Karpas-422 (cell line): ENCODE measurements at places on chromosomes 7 and 10.
A peak's percentile ranks its signal among the peaks of the same experiment; 100 is the strongest.

GRCh38 chr7:113349339-113349738, 231.0 kb upstream of the SMIM30 start:
- no peaks in the 10 kb centered on the region for H3K27me3 ChIP-seq
- no peak overlapping the region for H3K4me3 ChIP-seq
- H3K27ac ChIP-seq = no peak overlapping the region
- no peaks in the 10 kb centered on the region for H3K36me3 ChIP-seq
- H3K4me1 ChIP-seq = no peaks in the 10 kb centered on the region

DNA sequence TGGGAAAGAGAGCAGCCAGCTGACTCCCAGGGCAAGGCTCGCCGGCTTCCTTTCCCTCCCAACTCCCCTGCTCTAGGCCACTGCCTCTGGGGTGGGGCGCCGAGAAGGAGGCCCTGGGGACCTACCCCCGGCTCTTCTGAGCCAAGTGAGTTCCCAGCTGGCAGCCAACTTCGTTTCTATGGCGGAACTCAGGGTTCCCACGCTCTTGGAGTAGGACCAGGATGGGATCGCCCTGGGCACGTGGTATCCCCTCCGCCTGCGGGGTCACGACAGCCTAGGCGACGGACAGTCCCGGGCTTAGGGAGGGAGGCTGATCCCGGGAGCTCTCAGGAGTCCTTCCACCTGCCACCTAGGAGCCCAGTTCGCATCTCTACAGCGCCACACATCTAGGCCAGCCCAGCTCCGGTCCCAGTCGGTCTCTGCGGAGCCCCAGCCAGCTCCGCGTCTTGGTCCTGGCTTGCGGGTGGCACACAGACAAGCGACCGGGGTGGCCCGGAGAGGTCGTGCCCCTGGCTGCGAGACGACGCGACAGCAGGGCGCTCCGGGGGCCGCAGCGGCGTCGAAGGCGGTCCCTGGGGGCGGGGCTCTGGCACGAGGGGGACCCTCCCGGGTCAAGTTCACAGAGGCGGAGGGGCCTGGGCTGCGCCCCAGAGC, 20.5 kb upstream of the GATA3 start:
- H3K27me3 ChIP-seq = no peaks in the 10 kb centered on the region
- no peak overlapping the region for H3K27ac ChIP-seq
- H3K4me1 ChIP-seq = no peaks in the 10 kb centered on the region
- no peak overlapping the region for H3K4me3 ChIP-seq

GRCh38 chr10:92914478-92915325, 66.4 kb downstream of the EXOC6 start:
- peaks cover 4% of the 10 kb centered on the region for H3K4me1 ChIP-seq
- H3K36me3 ChIP-seq = no peaks in the 10 kb centered on the region
- H3K27ac ChIP-seq = no peak overlapping the region
- H3K4me3 ChIP-seq = no peak overlapping the region
- peak; percentile 80 for DNase-seq

DNA sequence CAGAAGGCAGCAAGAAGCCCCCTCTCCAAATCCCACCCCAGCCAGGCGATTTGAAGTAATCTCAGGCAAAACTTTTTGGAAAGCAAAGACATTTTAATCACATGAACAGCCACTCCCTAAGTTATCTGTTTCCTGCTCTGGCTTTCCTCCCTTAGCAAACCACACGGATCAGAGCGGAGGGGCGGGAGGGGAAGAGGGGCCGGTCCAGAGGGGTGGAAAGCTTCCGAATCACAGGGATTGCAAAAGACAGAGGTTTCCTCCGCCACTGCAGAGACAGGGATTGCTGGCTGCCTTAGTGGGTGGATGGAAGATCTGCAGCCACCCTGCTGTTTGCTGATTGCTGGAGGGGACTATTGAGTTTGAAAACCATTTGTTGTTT, 41.2 kb downstream of the ZCCHC24 start:
- H3K27me3 ChIP-seq = no peaks in the 10 kb centered on the region
- H3K27ac ChIP-seq = no peak overlapping the region
- H3K36me3 ChIP-seq = no peaks in the 10 kb centered on the region
- DNase-seq = no peak
- H3K4me3 ChIP-seq = no peak overlapping the region

GRCh38 chr10:37710831-37711616, 146.4 kb downstream of the ZNF248 start:
- H3K27me3 ChIP-seq = no peaks in the 10 kb centered on the region
- DNase-seq = no peak
- no peak overlapping the region for H3K27ac ChIP-seq
- no peaks in the 10 kb centered on the region for H3K36me3 ChIP-seq
- no peaks in the 10 kb centered on the region for H3K4me1 ChIP-seq
- H3K4me3 ChIP-seq = no peak overlapping the region

- no peaks in the 10 kb centered on the region for H3K36me3 ChIP-seq
- no peak overlapping the region for H3K4me3 ChIP-seq
- H3K4me1 ChIP-seq = no peaks in the 10 kb centered on the region
- H3K27ac ChIP-seq = no peak overlapping the region
- no peaks in the 10 kb centered on the region for H3K27me3 ChIP-seq
These were observed 36.7 kb downstream of the DNAH11 start for GRCh38 chr7:21579341-21580072.

GRCh38 chr7:102080019-102080433, 206.6 kb upstream of the SH2B2 start:
- DNase-seq = no peak
- peaks cover 30% of the 10 kb centered on the region for H3K36me3 ChIP-seq
- no peaks in the 10 kb centered on the region for H3K4me1 ChIP-seq
- H3K27ac ChIP-seq = no peak overlapping the region
- no peaks in the 10 kb centered on the region for H3K27me3 ChIP-seq
- H3K4me3 ChIP-seq = no peak overlapping the region

- H3K4me1 ChIP-seq = no peaks in the 10 kb centered on the region
- DNase-seq = no peak
- peaks cover 68% of the 10 kb centered on the region for H3K36me3 ChIP-seq
- no peaks in the 10 kb centered on the region for H3K27me3 ChIP-seq
- H3K4me3 ChIP-seq = no peak overlapping the region
These were observed 167.0 kb downstream of the SFMBT2 start for GRCh38 chr10:7243873-7244272.

DNA sequence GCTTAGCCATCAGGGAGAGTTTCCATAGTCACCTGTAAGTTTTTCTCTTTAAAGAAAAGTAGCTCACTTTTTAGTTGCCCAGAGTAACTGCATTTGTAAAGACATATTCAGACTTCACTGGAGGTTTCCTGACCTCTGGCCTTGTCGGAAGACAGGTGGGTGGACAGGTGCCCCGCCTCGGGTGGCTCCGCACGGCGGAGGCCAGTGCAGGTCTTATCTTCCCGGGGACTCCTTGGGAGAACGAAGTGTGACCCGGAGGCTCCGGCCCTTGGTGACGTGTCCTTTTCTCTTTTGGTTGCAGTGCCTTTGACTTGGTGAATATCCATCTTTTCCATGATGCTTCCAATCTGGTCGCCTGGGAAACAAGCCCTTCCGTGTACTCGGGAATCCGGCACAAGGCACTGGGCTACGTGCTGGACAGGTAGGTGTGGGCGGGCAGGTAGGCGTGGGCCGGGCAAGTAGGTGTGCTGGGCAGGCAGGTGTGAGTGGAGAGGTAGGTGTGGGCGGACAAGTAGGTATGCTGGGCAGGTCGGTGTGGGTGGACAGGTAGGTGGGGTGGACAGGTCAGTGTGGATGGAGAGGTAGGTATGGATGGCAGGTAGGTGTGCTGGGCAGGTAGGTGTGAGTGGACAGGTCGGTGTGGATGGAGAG, 75.8 kb downstream of the NKX6-2 start:
- no peak overlapping the region for H3K27ac ChIP-seq
- DNase-seq = no peak
- no peaks in the 10 kb centered on the region for H3K27me3 ChIP-seq
- no peaks in the 10 kb centered on the region for H3K4me1 ChIP-seq
- no peak overlapping the region for H3K4me3 ChIP-seq
- no peaks in the 10 kb centered on the region; the same call in 1 of the 2 replicates for H3K36me3 ChIP-seq

DNA sequence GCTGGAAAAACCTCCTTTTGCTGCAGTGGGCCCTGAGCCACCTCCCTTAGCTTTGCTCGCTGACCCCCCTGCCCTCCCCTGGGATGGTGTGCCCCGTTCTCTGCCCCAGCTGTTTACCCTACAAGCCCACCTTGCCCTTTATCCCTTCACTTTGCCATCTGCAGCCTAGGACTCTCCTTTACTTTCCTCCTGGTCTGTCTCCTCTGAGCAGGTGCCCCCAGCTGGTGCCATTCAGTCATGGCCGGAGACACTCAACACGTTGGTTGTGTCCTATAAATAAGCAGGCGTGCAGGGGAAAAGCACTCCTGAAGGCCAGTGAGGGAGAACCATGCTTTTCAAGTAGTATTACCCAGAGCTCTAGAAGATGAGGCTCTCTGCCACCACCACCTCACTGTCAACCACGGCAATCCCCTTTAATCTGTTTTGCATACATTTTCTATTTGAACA, 6.1 kb downstream of the RASSF4 start:
- H3K27ac ChIP-seq = peak overlapping the region; percentile 76; the same call in 1 of the 2 replicates
- no peaks in the 10 kb centered on the region for H3K27me3 ChIP-seq
- DNase-seq = peak; percentile 47
- H3K36me3 ChIP-seq = no peaks in the 10 kb centered on the region

GRCh38 chr7:74709880-74710671, 52.6 kb downstream of the GTF2I start:
- peak; percentile 59 for DNase-seq
- peaks cover 9% of the 10 kb centered on the region for H3K4me1 ChIP-seq
- peaks cover 82% of the 10 kb centered on the region for H3K36me3 ChIP-seq
- no peak overlapping the region for H3K27ac ChIP-seq
- no peaks in the 10 kb centered on the region for H3K27me3 ChIP-seq

DNA sequence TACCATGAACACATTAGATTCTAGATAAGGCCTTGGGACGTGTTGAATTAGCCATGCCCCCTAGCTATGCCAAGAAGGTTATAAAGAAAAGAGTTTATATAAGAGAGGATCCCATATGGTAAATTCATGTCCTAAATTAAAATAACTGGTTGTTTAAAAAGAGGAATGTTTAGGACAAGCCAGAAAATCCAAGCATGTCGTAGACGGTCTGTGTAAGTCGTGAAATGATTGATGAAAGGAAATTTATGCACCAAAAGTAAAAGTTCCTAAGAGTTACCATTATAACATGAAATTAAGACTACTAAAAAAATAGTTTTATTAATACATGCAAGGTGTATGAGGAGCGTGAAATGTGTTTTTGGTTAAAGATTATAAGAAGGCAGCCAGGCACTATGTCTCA, 624.9 kb downstream of the ARL4A start:
- DNase-seq = peak; percentile 55
- no peaks in the 10 kb centered on the region; the same call in 1 of the 2 replicates for H3K36me3 ChIP-seq
- no peak overlapping the region for H3K4me3 ChIP-seq
- no peaks in the 10 kb centered on the region for H3K27me3 ChIP-seq
- no peak overlapping the region for H3K27ac ChIP-seq

- no peaks in the 10 kb centered on the region for H3K36me3 ChIP-seq
- no peak overlapping the region for H3K27ac ChIP-seq
- no peak overlapping the region for H3K4me3 ChIP-seq
- DNase-seq = no peak
- H3K27me3 ChIP-seq = no peaks in the 10 kb centered on the region
These were observed 192.2 kb upstream of the LRGUK start for GRCh38 chr7:133934977-133935330.

GRCh38 chr7:139744768-139745677, 32.8 kb downstream of the HIPK2 start:
- H3K4me3 ChIP-seq = no peak overlapping the region
- H3K36me3 ChIP-seq = no peaks in the 10 kb centered on the region
- DNase-seq = no peak
- no peaks in the 10 kb centered on the region for H3K4me1 ChIP-seq
- no peaks in the 10 kb centered on the region for H3K27me3 ChIP-seq

- H3K4me1 ChIP-seq = peaks cover 29% of the 10 kb centered on the region
- DNase-seq = no peak
- H3K27me3 ChIP-seq = no peaks in the 10 kb centered on the region
- no peak overlapping the region for H3K4me3 ChIP-seq
These were observed 287.6 kb downstream of the ADARB2 start for GRCh38 chr10:1449572-1450205.

DNA sequence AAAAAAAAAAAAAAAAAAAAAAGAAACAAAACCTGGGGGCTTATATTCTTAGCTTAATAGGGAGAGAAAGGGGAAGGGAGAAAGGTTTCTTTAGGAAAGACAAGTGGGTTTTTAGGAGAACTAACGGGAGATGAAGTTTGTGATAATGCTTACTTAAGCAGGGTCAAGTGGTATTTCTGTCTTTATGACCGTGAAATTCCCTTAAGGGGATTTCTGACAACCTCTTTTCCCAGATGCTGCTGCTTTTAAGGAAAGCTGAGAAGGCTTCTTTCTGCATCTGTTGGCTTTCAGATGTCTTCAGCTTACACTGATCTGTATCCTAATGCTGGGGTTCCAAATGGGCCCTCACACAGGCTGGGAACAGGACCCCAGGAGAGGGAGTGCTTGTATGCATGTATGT, 42.6 kb downstream of the ADAMTS14 start:
- DNase-seq = no peak
- H3K27me3 ChIP-seq = no peaks in the 10 kb centered on the region
- no peaks in the 10 kb centered on the region for H3K36me3 ChIP-seq
- no peaks in the 10 kb centered on the region for H3K4me1 ChIP-seq
- no peak overlapping the region for H3K4me3 ChIP-seq

GRCh38 chr10:131972474-131973071, 9.2 kb downstream of the BNIP3 start:
- H3K4me3 ChIP-seq = no peak overlapping the region
- no peak overlapping the region for H3K27ac ChIP-seq
- H3K4me1 ChIP-seq = no peaks in the 10 kb centered on the region
- H3K27me3 ChIP-seq = no peaks in the 10 kb centered on the region
- H3K36me3 ChIP-seq = no peaks in the 10 kb centered on the region
